ENCODE measurements at places on chromosomes 5 and 9. TPM values are rescaled to one million over a fixed set of nuclear protein-coding genes. Genes with fewer than 3 reads are reported as not detected.

Gene SMIM33
- 0.72 TPM for total RNA-seq

Gene SAXO1
- 1.9 TPM for total RNA-seq

Gene SV2C
- 1.2 TPM for total RNA-seq

Gene ANKRD18B
- total RNA-seq, result 5.3 TPM

Gene PCDHA1
- total RNA-seq, result 5.3 TPM

Gene AMBP
- not detected for total RNA-seq

Gene DOCK2
- total RNA-seq, result 72.5 TPM

Gene SLC46A2
- total RNA-seq, result 0.24 TPM

Gene ECSCR
- not detected for total RNA-seq

Gene HRH2
- 1.7 TPM for total RNA-seq

Gene ADAMTSL1
- total RNA-seq, result 26.5 TPM

Gene PCDHA6
- 3.1 TPM for total RNA-seq

Gene FAM221B
- 1.2 TPM for total RNA-seq

Gene SIMC1
- total RNA-seq, result 3.4 TPM

Gene ITK
- total RNA-seq, result 14.7 TPM

Gene MFAP3
- total RNA-seq, result 38.0 TPM

Gene PROB1
- 2.4 TPM for total RNA-seq

Gene NEURL1B
- total RNA-seq, result 14.0 TPM

Gene KCNIP1
- total RNA-seq, result 2.9 TPM

Gene PCDHB6
- 1.9 TPM for total RNA-seq

Gene FTMT
- 8.9 TPM for total RNA-seq

Gene PRDM9
- total RNA-seq, result not detected

Gene TRPM6
- total RNA-seq, result 1.4 TPM

Gene BHMT2
- 18.3 TPM for total RNA-seq

Gene TMEM215
- 3.1 TPM for total RNA-seq

Gene PPP2R2B
- 5.1 TPM for total RNA-seq

Gene KIF4B
- total RNA-seq, result 4.8 TPM

Gene AKNA
- total RNA-seq, result 11.3 TPM

Gene CDKN2B-AS1
- 19.5 TPM for total RNA-seq

All from umbilical cord (tissue), 2 donors.